ENCODE measurements at places on chromosomes 4 and X.
A peak's percentile ranks its signal among the peaks of the same experiment; 100 is the strongest.

- peak; percentile 18 for DNase-seq
These were observed 961 bp upstream of the MBNL3 start for GRCh38 chrX:132489578-132490419.

DNA sequence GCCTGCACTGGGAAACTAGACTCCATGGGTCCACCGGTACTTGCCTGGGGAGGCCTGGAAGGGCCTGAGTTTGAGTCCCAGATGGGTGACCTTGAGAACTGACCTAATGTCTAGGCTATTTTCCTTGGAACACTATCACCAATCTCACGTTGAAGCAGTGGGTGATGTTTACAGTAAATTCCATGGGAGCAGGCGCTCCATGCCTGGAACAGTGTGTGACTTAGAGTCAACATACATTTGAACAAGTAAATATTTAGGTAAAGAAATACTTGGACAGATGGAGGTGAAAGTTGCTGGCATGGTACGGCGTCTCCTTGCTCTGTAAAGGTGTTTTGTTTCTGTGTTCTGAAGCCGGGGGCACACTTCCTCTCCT, 47.5 kb downstream of the TBC1D14 start:
- DNase-seq: no peak

- peak; percentile 17 for DNase-seq
These were observed at the start of gene LONRF3 for GRCh38 chrX:118974088-118974907. Gene LONRF3 (plus strand): TSS chrX:118974618. CDS start chrX:118974781, 163 bp downstream.

- no peak for DNase-seq
These were observed 103.5 kb upstream of the VEGFC start for GRCh38 chr4:176896211-176896610.

GRCh38 chr4:30716158-30716557, 4.0 kb upstream of the PCDH7 start:
- no peak for DNase-seq

DNA sequence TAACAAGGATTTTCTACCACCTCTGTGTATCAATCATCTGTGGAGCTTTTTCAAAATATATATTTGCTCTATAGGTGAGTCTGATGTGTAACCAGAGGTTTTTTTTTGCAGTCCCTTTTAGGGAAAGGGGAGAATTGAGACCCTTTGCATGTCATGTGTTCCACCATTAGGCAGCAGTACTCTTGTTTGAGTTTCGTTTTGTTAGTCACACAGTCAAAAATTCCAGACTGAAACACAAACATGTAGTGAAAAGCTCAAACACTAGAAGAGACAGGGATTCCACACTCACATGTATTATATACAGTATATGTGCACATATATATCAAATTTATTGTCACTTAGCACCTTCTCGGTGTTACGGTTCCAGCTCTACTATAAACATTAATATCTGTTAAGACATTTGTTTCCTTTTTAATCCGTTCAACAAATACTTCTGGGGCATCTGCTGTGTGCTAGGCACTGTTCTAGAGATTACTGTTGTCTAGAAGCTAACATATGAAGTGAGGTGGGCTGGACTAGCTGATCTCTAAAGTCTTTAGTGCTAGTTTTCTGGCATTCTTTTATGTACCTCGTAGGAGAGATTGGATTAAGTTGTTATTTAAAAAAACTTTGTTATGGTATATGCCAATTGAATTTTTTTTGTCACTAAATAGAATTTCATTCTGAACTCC, 5.5 kb downstream of the USP9X start:
- DNase-seq: no peak

- DNase-seq: no peak
These were observed 156.5 kb upstream of the DKK2 start for GRCh38 chr4:107192601-107193000.

GRCh38 chr4:82797040-82797404, 1.6 kb downstream of the SCD5 start:
- DNase-seq: no peak

DNA sequence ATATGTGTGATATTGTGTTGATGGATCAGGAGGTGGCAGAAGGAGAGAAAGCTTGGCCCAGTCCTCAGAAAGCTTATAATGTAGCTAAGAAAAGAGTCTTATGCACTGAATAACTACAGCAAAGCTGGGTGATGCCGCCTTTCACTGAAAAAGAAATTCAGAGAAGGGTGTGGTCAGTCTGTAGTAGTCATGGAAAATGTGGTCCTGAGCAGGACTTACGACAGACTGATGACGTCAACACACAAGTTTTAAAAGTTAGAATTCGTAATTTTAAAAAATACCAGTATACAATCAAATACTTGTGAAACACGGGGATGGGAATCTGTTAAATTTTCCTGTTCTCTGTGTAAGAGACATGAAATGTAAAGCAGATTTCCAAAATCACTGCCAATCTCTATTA, 87.0 kb upstream of the RAPGEF2 start:
- no peak for DNase-seq

DNA sequence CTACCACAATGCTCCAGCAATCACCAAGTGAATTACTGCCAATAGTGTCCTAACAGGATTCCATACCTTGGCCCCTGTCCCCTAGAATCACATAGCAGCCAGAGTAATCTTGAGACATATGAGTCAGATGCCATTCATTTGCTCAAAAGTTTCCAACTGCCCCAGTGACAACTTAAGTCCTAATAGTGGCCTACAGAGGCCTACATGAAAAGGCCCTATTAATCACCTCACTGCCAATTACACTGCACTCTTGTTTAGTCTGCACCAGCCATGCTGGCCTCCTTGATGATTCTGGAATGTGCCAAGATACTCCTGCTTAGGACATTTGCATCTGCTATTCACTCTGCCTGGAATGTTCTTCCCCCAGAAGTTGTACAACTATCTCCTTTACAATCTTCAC, 130.7 kb downstream of the NR3C2 start:
- no peak for DNase-seq

- DNase-seq: no peak
These were observed 42.5 kb upstream of the GRID2 start for GRCh38 chr4:92261256-92261655.

DNA sequence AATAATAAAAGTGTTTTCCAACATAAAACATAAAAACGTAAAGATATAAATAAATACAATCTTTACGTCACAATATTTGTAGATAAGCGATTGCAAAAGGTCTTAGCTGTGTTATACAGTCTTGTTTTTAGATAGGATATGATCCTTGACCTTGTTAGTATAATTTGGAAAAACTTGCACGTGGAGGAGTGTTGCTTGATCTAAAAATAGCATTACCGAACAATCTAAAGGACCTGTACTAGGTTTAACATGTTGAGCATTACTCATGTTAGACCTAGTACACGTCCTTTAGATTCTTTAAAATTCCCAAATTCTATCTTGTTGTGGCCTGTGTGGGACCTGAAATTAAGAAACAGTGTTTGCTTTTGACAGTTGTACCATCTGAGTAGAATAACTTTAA, 1.6 kb downstream of the METAP1 start:
- no peak for DNase-seq

DNA sequence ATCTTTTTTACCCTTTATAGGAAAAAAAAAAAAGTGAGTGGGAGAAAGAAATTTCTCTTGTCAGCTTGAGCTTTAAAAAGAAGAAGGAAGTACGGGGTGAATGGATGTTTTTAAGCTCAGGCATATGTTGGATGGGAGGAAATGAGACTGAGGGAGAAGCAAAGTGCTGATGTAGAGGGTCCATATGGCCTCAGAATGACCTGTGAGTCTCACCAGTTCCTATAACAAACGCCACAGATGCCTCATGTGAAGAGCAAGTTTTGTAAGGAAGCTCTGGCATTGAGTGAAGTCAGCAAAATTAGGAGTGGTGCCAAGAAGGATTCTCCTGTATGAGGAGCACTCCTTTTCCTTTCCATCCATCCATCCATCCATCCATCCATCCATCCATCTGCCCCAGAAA, 214.6 kb downstream of the PTTG2 start:
- DNase-seq: no peak

DNA sequence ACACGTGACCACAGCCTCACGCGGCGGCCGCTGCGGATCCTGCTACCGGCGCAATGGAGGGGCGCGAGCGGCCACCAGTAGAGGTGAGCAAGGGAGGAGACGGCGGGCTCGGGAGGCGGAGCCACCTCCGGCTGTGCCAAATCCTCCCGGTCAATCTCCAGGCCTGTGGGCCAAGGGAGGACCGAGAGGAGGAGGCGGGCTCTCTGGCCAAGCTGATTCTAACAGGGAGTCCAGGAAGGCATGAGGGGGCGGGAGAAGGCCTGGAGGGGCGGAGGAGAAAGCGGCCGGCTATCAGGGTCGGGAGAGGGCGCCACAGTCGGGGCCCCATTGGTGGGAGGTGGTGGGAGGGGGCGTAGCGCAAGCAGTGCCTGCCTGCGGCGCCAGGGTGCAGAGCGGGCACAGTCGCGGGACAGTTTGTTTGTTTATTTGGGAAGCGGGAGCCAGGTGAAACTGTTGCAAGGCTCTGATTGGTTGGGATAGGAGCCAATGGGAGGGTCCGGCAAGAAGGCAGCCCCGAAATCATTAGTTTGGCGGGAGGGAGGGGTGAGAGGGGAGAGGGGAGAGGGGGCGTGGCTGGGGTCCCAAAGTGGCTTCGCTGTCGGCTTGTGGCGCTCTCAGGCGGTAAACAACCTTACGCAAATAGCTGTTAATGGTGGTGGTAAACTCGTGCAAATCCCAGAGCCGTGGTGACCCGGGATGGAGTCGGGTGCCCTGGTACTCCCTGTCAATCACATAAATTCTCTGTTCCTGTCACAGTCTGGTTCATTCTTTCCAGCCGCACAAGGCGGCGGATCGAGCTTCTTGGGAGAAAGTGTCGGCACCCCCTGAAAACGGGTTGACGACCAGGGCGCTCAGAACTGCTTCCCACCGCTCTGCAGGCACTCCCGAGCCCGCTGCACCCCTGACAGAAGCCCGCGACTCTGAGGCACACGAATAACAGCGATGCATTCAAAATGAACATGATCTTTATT, at the start of gene IRS4:
Gene IRS4, minus strand, starts transcription at position 55 of the 971 bp plus-strand sequence.
- DNase-seq: peak; percentile 62

DNA sequence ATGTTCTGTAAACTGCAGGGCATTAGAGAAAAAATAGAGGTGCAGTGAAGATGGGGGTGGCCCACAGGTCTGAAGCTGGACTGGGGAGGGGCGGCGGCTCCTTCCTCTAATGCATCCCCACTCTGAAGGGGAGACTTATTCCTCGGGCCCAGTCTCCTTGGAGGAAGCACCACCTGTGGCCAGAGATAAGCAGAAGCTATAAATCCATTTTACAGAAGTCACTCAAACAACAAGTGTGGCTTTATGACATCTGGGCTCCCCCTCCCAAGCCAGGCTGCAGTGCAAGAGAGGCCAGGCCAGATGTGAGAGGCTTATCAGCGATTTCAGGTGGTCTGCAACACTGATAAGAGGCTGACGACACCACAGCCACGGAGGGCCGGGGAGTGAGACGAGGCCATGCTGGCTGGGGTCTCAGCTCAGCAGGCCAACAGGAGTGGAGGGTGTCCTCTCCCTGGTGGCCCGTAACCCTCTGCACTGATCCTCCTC, 15.8 kb downstream of the CYTL1 start:
- no peak for DNase-seq

GRCh38 chr4:61579786-61580185, 379.7 kb downstream of the ADGRL3 start:
- DNase-seq: no peak

DNA sequence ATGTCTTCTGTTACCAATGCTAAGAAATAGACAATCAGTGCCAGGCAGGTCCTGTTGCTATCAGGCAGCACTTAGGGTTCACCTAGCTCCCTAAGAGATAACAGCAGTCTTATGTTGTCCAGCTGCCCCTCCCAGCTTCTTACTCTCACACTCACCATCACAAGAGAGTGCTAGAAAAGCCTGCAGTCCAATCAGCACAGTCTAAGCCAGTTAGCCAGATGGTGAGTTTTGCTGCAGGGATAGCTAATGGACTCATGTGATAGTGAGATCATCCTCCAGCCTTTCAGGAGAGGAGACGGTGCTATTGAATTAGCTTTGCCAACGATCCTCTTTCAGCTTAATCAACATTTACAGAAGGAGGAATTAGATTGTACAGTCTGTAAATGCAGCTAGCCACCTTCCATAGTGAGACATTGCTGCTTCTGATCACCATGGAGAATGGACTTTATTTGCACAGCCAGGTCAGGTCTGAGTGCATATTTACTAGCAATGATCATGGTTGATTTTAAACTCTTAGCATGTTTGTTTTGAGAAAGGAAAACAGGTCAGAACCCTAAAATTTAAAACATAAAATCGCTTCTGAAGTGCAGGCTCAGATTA, 438.3 kb downstream of the CENPC start:
- no peak for DNase-seq
